Stimulated activated CD4-positive, alpha-beta T cell treated with anti-CD3 and anti-CD28 coated beads, Interleukin-15, amount 100 ng/mL, for 1 hour (primary cell): ENCODE measurements at places on chromosomes 2 and 18.

DNA sequence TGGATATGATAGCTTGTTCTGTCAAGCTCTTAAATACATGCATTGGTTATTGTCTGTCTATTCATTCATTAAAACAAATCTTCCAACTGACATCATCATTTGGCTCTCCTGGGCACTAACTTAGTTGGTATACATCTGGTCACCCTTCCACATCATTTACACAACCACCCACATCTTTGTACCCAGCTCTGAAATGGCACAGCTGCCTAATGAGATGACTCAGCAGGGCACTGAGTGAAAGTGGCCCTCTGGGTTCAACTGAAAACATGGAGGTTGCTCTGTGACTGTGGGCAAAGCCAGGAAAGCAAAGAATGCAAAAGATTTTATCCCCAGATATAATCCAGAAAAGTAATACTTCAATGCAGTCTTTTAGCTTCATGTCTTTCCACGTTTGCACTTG is 234.0 kb upstream of the MAP2 start:
- no peak for DNase-seq

DNA sequence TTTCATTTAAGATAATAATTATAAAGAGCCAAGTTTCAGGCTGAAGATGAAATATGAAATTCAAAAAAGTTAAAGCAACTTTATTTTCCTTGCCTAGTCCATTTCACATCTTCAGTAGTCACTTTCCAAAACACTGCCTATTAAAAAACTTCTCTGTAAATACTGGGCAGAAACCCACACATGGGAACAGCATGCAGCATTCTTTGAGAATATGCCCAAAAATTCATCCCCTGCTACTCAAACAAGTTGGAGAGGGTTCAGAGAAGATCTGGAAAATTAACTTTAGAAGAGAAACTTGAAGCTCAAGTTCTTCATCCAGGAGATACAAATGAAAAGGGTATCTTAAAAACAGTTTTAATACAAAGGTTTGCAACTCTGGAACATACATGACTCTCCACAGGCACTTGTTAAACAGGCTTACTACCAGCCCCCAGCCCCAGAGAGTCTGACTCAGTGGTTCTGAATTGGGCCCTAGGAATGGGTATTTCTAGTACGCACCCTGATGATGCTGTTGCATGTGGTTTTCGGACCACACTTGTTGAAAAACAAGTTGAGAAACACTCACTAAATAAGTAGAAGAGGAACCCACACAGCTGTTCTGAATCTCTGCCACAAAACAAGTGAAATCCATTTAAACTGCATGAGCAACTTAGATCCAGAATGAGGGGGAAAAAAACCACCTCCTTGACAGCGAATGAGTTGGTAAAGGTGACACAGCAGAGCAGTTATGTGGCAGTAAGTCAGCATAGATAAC is 329.1 kb downstream of the SATB2 start:
- DNase-seq, result no peak

DNA sequence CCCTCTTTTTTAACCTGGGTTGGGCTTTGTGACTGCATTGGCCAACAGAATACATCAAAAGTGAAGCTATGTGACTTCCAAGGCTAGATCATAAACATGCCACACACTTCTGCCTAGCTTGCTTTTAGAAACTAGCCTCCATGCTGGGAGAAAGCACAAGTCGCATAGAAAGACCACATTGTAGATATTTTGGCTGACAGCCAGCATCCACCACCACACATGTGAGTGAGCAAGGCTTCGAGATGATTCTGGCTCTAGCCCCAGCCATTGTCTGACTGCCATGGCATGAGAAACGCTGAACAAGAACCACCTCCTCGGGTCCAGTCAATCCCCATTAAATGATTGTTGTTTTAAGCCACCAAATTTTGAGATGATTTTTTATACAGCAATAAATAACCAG is 66.8 kb upstream of the STPG4 start:
- DNase-seq, result no peak

DNA sequence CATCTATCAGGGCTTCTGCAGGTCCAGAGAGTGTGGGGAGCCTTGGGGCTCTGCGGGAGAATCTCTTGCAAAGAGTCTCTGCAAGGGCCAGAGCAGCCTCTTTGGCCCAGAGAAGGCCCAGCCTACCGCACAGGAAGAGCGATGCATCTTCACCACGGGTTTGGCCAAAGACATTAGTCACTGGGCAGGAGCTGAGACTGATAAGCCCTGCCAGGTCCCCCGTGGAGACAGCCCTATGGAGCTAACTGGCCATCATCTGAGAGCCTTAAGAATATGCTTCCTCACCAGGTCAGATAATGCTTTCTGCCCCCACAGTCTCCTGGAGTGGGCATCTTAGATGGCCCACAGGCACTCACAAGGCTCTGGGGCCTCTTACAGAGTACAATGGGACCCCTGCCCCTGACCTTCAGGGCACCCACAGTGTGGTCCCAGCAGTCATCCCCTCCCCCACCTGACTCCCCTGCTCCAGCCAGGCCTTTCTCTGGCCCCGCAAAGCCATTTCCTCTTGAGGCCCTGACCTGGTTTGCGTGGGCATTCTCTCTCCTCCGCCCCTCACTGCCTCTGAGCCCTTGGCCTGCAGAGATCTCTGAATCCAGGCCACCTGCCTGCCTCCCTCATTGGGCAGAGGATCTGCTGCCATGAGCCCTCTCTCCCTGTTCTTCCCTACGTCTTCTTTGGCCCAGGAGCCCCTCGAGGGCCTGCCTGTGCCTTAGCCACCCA is 31.9 kb upstream of the MAPRE3 start:
- DNase-seq, result no peak

DNA sequence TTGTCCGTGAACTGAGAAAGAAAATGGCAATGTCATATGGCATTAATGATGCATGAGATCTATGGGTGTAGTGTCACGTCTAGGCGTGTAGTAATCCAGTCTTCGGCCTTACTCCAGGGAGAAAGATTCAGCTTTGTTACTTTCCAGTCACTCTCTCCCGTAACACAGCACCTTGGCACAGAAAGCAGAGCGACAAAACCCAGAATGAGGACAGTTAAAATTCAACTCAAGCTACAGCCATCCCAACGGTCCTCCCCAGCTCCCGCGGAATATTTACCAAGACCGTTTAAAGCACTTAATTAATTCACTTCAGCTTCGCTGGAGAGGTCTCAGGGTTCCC is 797 bp upstream of the CRIM1 start:
- DNase-seq, result no peak

GRCh38 chr2:238494573-238494961 is 67.8 kb downstream of the ASB1 start:
- no peak for DNase-seq

DNA sequence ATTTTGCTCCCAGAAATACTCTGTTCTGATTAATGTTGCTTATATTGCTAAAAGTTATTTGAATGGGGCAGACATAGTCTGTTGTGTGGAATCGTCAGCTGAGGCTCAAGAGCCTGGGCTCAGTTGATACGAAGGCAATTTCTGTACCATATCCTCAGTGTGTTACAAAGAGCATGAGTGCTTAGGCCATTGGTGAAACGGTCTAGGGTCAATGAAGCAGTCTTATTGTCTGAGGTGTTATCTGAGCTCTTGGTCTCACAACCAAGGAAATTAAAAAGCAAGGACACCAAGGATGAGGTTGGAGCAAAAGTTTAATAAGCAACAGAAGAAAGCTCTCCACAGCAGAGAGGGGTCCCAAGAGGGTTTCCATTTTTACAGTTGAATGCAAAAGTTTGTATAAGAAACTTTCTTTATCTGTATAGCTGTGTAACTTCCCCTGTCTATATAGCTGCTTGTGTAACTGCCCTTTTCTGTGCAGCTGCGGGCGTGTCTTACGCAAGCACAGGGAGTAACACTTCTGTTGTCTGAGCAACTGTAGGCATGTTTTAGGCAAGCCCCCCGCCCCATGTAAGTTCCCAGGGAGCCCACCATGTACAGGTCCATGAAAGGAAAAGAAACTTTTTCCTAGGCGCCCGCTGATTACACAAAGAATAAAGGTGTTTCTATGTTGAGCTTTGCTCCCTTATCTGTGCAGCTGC is 40.6 kb upstream of the DSC1 start:
- DNase-seq, result no peak

GRCh38 chr2:60844105-60844504 is 37.3 kb upstream of the REL start:
- no peak for DNase-seq

GRCh38 chr2:47272031-47272864 is 117.1 kb upstream of the STPG4 start:
- peak; percentile 8 for DNase-seq

DNA sequence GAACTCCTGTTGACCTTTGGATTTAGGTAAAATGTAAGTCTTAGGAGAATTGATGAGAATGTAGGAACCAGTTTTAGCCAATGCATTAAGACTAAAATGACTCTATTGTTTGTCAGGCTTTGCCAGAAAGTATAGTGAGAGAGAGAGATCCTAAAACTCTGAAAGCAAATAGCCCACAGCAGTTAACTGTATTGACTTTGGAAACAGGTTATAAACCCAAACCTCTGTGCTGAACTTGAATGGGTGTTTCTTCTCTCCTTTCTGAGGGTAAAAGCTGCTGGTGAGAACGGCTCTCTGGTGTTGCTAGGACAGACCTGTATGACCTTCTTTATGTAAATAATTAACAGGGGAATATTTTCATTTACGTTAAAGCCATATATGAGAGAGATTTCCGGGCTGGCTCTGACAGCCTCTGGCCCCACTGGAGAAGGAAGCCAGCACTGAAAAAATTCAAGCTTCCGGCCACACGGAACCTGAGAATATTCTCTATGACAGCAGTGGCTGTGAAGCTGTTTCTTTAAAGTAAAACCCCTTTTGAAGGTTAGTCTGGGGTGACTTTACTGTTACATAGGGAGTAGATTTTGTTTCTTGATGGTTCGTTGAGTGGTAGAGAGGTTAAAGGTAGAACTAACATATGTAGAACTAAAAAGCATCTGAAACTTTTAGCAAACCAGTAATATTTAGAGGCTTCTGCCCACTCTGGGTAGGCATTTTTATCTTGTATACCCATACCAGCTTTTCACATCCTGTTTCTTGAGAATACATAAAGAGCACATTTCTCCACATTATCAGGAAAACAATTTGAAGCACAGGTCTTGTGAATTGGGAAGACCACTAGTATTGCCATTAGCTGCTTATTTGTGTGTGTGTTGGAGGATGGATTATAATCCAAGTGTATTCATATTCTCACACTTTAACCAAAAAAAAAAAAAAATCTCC is 123.8 kb downstream of the SPTBN1 start:
- DNase-seq, result no peak

GRCh38 chr2:55887351-55887750 is 36.2 kb downstream of the EFEMP1 start:
- no peak for DNase-seq

DNA sequence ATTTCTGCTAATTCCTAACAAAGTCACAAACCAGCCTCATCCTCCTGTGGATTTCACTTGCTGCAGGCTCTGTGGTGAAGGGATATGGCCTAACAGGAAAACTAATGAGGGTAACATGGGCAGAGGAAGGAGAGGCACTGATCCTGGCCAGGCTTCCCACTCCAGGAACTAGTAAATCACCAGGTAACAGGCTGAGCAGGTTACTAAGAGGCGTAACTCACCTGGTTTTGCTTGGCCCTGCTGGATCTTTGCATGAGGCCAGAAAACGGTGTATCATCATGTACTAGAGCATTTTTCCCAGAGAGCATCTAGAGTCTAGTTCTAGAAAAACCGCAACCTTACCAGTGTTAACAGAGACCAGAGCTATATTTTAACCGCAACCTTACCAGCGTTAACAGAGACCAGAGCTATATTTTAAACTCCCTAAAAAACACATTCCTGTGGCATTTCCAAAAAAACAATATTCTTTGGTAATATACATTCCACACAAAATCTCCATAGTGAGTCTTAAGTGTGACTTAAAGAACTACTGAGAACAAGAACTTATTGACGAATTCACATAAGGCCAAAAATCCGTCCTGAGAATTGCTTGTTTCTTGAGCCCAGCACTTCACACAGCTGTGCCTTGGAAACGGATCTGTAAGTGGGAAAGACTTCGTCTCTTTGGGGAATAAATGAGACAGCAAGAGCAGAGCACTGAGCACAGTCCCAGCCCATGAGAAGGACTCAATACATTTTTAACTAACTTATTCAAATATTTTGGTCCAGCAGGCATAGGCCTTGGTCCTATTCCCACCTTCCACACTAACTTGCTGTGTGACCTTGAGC is 43.4 kb downstream of the DPP4 start:
- DNase-seq, result no peak
